COR-L47 (cell line): ENCODE measurements at places on chromosomes 5 and 9.

GRCh38 chr5:101626572-101626971 lies 669.5 kb downstream of the SLCO4C1 start:
- DNase-seq = peak; percentile 9

DNA sequence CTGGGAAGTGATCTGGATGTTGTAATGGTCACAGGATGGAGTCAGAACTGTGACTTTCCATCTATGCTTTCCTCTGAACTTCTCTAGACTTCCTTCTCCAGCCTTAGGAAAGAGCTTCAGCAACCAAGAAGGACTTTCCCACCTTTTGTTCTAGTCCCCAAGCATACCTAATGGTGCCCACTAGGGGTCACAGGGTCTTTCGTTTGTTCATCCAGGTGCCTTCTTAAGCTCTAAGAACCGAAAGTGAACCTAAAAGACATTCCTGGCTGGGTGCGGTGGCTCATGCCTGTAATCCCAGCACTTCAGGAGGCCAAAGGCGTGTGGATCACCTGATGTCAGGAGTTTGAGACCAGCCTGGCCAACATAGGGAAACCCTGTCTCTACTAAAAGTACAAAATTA lies 1.8 kb upstream of the WNT8A start:
- no peak for DNase-seq

GRCh38 chr9:107350443-107350842 lies 67.4 kb downstream of the RAD23B start:
- DNase-seq = no peak

DNA sequence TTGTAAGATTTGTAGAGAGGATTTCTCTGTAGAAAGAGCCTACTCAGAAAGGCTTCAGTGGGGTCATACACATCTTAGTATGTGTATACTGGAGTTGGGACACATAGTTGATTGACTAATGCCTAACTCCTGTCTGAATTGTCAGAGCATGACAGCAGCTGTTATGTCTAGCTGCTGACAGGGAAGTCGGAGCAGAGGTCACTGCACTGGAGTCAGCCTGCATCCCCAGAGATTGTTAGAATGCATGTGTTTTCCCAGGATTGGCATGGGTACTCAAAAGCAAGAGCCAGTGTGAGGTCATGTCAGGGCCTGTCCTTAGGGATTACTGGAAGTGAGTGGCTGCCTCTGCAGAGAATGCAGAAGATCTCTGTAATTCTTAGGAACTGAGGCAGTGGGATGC lies 82.7 kb downstream of the ITGA1 start:
- DNase-seq = no peak

- DNase-seq = no peak
Measured at GRCh38 chr9:114687034-114687433, 5.0 kb upstream of the TEX48 start.
